ENCODE measurements at places on chromosomes 3 and 15. TPM values are rescaled to one million over a fixed set of nuclear protein-coding genes. Genes with fewer than 3 reads are reported as not detected.

DNA sequence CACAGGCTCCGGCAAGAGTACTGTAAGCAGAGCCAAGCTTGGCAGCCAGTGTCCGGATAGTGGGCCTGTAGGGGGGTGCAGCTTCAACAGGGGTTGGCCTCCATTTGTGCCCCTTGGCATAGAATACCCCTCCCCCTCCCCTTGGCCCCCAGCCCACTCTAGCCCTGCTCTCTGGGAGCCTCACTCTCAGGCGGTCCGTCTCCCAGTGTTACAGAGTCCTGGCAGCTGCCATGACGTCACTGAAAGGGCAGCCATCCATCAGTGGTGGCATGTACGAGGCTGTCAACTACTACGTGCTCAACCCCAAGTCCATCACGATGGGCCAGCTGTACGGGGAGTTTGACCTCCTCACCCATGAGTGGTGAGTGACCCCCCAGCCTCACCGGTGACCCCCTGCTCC is 50.4 kb downstream of the DNAH1 start:
- DNase-seq = no peak

GRCh38 chr3:131082871-131083863 is 56.5 kb downstream of the NEK11 start:
- no peak for DNase-seq

DNA sequence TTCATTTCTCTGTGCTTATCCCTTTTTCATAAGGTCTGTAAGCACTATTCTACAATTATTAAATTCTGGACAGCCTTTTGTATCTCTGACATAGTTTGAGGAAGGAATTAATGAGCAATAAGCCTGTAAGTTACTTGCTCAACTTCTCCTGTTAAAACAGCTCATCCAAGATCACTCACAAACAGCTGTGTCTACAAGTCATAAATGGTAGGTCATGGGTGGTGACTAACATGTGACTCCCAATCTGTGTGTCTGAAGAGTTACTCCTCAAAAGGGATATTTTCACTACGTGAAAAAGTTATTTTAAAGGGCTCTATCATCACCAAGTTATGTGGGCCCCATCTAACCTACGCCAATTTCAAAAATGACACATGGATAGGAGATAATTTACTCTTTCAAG is 145.2 kb upstream of the CBLB start:
- DNase-seq = peak; percentile 35

DNA sequence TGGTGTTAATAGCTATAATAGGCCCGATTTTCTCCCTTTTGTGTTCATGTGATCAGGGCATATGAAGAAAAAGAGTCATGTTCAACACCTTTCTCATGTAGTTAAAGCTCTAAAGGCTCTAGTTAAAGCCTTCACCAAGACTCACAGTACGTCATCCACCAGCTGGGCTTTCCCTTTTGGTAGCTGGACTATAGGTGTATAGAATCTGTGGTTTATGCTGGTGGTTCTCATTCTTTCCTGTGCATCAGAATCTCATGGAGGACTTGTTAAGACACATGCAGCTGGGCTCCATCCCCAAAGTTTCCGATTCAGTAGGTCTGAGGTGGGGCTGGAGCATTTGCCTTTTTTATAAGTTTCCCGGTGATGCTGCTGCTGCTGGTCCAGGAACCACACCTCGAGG is 31.0 kb downstream of the CFAP91 start:
- no peak for DNase-seq

GRCh38 chr3:44232407-44232806 is 9.3 kb upstream of the TOPAZ1 start:
- no peak for DNase-seq

DNA sequence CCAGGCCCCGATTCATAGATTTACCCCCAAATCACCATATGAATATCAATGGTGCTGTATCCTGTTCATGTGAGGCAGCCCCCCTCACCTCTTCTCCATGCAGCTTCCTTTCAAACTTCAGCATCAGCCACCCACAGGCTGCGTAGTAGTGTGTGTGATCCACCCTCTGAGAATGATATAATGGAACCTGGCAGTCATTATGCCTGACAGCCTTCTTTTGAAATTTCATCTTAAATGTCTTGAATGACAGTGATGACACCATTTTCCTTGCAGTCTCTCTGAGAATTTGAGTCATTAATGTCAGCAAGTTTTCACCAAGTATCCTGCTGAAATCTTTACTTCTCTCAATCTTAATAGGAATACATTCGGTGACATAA is 3.5 kb upstream of the CLRN1 start:
- no peak for DNase-seq

DNA sequence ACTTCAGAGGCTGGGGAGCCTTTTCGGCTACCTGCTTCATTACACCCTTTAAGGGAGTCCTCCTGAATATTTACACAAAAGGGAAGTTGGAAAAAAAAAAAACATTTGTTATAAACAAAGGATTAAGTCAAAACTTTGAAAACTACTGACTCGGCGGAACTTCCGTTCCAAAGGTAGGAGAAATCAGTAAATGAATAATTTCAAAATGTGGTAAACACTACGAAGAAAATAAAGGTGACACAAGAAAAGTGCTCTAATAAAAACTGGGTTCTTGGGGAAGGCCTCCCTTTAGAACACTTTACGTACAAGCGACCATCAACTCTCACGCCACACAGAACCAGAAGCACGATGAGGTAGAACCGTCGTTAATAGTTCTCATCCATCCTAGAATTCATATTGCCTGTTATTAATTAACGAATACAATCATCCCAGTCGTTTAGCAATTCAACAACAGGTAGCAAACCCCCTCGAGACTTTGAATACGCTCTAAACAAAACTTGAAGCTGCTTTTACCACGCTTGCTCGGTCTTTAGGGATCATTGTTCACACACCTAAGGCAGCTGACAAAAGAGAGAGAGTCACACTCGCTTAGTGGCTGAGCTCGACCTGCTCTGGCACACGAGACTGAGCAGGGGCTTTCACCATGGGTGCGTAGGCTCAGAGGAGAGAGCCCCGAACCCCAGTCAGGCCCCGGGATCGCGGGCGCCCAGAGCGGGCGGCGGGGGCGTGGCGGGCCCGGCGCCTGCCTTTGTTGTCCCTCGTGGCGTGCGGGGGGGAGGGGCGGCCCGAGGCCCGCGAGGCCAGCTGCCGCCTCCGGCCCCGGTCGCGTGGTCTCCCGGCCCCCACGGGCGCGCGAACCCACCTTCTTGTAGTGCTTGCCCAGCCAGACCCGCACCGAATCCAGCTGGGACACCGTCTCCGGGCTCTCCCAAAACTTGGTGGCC is 680 bp downstream of the SMARCC1 start:
- DNase-seq = peak; percentile 21

DNA sequence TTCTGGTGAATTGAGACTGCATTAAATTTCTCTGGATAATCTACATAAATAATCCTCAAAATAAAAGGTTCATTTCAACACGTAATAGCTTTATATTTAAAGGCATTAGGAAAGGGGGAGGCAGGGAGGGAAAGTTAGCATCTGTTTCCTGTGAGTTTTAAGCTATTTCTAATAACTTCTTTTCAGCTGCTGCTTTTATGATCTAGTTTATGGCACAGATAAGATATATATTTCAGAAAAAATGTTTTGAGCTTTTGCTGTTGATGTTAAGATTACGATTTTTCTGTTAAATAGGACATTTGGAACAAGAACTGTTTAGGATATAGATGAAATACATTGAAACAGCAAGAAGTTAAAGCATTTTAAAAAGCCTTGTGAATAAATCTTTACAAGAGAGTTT is 30.0 kb downstream of the UBE2E1 start:
- DNase-seq = no peak

DNA sequence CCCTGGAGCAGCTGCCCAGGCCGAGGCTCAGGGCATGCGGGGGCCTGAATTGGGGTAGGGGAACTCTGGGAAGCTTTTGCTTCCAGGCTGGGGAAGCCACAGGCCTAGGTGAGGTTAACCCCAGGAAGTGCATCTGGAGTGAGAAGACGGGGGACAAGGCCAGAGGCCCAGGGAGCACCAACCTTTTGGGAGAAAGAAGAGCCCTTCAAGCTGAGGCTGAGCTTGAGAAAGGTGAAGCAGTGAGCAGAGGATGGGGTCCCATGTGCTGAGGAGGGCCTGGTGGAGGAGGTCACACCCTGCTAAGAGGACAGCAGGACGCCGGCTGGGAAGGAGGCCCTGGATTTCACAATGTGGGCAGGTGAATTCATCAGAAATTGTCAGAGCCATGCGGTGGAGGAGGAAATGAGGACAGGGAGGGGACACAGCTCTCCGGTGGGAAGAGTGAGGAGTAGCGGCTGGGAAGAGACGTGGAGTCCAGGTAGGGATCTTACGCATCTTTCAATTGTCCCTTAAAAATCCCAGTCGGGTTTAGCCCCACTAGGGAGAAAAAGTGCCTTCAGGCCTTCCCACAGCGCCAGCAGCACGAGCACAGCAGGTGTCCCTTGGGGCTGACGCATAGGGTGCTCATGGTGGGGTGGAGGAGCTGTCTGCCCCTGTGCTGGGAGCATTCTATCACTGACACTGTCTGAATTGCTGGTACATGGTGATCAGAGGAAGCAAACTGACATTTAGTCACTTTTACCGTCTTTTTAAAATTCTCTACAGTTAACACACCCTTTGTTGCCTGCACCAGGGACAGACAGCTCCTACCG is 50.9 kb downstream of the HCN4 start:
- DNase-seq = no peak

DNA sequence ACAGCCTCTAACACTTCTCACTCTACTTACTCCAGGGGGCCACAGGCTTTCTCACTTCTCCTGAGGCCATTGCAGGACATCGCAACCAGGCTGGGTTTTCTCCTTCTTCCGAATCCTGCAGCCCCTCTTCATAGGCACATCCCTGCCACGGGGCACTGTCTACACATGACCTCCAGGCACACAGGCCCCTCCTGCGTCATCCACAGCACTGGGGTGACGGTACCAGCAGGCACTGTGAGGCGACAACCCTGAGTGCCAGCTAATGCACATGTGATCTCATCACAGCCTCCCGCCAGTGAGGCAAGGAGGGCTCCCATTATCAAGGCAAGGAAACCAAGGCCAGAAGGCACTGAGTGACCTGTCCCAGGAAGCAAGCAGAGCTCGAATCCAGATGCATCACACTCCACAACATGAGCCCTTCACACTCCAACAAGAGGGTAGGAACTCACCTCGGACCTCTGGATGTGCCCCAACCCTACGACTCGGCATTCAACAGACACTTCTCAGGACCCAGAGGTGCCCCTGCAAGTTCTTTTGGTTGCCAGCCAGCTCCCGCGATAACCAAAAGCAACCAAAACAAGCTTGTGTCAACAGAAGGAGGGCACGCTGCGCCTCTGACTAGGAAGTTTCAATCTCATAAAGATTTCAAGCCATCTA is 16.7 kb downstream of the FAM174B start:
- no peak for DNase-seq

DNA sequence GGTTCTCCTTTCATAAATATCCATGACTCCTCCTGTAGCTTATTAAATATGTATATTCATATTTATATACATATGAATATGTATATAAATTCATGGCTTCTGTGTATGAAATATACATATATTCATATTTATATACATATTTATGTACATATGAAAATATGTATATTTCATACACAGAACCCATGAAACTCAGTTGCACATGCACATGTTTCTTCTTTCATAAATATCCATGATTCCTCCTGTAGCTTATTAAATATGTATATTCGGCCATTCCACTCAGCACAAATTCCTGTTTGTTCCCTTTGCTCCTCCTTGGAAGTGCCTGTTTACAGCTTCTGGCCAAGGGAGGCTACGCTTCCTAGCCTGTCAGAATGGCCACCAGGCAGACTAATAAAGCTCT is 221.6 kb downstream of the IL5RA start:
- no peak for DNase-seq

DNA sequence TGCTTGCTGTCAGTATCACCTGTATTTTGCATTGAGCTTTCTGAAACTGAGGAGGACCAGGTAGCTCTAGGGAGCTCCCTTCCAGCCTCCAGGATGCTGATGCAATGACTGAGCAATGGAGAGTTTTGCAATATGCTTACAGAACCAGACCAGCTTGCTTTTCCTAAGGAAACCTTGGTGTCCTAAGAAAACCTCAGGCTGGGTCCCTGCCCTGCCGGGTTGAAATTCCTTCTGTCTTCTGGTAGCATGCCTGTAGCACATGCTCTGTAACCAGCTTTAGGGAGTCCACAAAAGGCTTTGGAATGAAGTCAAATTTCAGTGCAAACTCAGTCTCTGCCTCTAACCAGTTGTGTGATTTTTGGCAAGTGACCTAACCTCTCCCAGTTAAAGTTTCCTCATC is 65.8 kb upstream of the GSK3B start:
- DNase-seq = no peak

GRCh38 chr3:191314109-191314728 is 15.0 kb upstream of the CCDC50 start:
- no peak for DNase-seq

DNA sequence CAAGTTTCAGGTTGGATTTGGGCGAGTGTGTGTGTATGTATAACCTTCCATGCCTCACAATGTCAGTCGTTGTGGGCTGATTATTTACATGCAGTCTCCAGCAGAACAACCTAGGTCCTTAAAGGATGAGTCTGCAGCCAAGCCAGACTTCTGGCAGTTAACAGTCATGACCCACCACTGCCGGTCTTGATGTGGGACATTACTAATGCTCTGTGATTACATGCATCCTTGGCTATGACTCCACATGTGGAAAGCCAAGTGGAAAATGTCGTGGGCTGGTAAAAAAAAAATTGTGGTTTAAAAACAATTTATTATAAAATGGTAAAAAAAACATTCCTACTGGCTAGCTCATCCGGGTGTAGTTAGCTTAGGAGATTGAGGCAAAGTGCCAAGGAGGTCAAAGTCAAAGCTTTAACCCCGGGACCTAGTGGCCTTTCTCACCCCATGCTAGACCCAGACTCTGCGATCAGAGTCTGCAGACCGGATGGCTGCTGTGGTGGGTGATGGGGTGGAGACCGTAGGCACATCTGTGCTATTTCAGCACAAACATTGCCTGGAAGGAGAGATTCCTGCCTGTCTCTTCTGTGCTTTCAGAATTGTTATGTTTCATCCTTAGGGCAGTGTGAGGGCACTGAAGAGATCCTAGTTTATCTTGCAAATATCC is 6.8 kb downstream of the RARRES1 start:
- peak; percentile 83 for DNase-seq

DNA sequence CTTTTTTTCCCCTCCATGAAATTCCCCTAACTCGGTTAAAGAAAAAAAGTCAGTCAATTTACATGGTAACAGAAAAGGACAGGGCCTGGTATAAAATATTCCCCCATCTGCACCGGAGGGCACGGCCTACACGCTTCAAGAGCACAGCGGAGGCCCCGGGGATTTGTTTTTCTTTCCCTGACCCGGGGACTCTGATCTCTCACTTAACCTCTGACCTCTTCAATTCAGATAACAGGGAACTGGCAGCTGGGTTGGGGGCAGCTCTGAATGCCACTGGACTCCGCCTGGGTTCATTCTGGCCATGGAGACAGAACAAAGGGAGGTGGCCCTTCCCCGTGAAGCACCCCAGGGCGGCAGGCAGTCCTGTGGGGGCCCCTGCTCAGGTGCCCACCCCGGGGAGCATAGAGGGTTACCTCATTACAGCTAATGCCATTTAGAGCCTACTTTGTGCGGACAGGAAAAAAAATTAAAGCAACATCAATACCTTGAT is 257.5 kb downstream of the SHQ1 start:
- no peak for DNase-seq

GRCh38 chr3:141087076-141087777 is 36.1 kb downstream of the SPSB4 start:
- DNase-seq = no peak

The CYP8B1 gene
- not detected for polyA plus RNA-seq

The CX3CR1 gene
- 0.04 TPM for polyA plus RNA-seq

The FBXW12 gene
- not detected for polyA plus RNA-seq

The ITIH1 gene
- polyA plus RNA-seq = not detected

The TRAT1 gene
- polyA plus RNA-seq = not detected

The EFCC1 gene
- polyA plus RNA-seq = not detected

The CLRN1 gene
- not detected for polyA plus RNA-seq

Measured in A549 (cell line).